Stimulated activated CD8-positive, alpha-beta memory T cell treated with anti-CD3 and anti-CD28 coated beads, Interleukin-2, amount 100 ng/mL, for 48 hours (primary cell): ENCODE measurements at places on chromosomes 2 and 18.

GRCh38 chr2:43139996-43140621 is 86.3 kb downstream of the ZFP36L2 start:
- DNase-seq: no peak

- DNase-seq: no peak
These were observed 163.1 kb downstream of the TXNL1 start for GRCh38 chr18:56475250-56475649.

DNA sequence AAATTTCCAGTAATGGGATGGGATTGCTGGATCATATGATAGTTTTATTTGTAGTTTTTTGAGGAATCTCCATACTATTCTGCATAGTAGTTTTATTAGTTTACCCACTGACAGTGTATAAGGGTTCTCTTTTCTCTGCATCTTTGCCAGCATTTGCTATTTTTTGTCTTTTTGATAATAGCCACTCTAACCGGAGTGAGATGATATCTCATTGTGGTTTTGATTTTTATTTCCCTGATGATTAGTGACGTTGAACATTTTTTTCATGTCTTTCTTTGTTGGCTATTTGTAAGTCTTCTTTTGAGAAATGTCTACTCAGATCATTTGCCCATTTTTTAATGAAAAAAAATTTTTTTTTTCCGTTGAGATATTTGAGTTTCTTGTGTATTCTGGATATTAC is 26.1 kb downstream of the TMEM17 start:
- DNase-seq: no peak

DNA sequence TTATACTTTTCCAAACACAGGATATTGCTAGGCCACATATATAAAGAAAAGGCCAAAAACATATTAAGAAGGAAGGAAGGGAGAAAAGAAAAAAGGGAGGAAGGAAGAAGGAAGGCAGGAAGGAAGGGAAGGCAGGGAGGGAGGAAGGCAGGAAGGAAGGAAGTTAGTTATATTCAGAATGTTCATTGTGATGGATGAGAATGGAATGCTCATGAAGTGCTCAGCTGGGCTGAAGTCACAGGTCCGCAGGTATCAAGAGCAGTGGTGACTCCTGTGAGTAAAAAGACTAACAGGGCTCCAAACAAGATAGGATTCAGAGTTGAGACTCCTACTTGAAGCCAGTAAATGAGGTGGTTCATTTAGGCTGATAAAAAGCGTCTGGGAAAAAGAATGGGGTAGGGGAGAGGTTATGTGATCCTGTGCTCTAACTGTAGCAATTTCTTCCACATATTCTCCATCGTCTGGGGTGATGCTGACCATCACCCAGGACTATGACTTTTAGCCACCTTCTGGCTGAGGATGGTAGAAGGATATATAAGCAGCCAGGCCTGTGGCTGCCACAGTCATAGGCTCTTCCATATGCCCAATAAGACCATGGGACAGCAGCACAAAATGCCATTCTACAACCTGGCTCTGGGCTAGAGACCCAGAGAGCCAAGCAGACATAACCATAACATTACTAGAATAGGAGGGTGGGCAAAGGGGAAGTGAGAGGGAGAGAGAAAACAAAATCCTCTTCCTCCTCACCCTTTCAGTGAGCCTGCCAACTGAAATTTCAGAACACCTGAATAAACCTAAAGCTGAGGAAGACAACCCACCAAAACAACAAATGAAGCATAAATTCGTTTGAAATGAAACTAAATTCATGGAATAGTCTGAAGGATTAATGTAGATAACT is 173.2 kb downstream of the MYO3B start:
- no peak for DNase-seq

DNA sequence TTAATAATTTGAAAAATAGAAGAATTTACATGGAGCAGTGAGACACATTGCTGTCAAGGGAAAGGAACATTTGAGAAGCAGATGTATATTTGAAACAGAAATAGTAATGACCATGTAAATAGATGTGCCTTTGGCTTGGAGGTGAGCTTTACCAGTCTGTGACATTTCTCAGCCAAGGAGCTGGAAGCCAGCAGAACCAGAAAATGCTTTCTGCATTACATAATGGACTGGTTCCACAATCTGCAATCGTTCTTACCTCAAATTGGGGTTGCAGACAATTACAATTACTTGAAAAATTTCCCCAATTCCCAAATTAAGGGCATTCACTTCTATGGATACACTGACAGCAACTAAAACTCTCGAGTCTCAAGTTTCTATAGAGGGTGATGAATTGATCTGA is 59.7 kb downstream of the HNMT start:
- DNase-seq: no peak

DNA sequence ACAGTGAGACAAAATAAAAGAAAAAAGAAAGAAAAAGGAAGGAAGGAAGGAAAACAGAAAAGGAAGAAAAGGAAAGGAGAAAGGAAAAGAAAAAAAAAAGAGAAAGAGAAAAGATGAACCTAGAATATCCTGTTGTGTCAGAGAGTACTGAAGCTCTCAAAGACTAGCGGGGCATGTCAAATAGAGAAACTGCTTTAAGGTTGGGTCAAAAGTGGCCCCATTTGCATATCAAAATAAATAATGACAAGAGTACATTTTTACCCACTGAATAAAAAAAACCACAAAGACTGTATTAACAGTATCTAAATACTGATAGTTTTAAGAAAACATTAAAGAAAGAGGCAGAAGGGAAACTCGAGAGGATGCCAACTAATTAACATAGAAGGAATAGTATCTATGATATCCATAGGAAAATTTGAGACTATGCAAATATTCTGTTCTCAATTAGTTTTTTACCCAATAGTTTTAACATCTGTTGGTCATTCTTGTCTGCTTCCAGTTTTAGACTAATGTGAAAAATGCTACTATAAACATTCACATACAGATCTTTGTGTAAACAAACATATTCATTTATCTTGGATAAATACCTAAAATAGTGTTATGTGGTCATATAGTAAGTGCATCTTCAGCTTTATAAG is 53.2 kb downstream of the SFXN5 start:
- DNase-seq: no peak

DNA sequence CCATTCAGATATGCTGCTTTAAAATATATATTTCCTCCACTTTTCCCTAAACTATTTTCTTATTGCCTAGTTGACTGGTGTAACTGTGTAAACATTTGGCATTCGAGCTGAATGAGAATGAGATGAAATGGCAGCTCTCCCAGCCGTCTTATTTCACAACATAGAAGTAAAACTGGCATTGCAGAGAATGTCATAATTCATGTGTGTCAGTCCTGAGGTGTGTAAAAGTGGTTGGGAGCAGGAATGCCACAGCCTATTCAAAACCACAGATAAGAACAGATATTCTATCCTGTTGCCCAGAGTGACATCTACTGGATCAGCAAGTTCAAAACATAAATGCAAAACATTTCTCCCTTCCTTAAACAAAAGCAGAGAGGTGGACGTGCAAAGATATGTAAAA is 565.5 kb upstream of the CHAC2 start:
- DNase-seq: no peak

DNA sequence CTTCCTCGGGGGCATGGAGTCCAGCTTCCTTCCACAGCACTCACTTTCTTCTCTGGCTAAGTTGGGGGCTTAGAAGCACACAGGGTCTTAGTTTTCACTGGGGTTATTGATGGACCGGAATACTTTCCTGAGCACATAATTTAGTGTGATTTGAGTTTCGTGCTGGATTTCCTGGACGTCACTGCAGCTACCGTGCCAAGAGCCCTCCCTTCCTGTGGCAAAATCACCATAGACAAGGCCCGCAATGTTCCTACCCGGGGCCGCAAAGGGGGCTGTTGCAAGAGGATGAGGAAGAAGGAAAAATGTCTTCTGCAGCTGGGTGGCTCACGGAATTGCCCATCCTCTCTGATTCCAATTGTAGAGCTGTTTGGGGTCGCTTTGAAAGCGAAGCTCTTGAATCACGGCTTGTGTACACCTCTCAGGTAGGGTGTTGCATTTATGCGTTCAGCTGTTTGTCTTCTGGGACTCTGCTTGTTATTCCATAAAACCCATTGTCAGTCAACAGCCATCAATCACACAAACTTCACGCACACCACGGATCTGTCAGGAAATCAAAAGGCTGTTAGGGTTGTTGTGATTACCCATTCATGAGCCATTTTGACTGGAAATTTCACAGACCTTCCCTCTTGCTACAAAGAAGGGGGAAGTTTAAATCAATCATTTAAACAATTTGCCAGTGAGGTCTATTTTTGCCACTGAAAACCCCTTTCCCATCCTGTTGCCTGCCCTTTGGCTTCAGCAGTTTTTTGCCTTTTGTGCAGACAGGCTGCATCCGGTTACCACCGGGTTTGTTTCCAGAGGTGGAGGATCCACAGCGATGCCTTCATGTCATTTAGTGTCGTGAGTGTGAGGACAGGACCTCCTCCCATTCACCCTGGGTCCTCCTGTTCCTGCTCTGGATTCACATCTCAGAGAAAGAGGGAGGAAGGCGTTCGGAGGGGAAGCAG is 36.0 kb downstream of the SMIM21 start:
- DNase-seq: no peak

- no peak for DNase-seq
These were observed 68.7 kb downstream of the KCTD1 start for GRCh38 chr18:26479681-26480079.

GRCh38 chr2:164840930-164841718 is 499 bp downstream of the COBLL1 start:
- no peak for DNase-seq

GRCh38 chr2:241857041-241857541 is 1.6 kb downstream of the PDCD1 start:
- no peak for DNase-seq

DNA sequence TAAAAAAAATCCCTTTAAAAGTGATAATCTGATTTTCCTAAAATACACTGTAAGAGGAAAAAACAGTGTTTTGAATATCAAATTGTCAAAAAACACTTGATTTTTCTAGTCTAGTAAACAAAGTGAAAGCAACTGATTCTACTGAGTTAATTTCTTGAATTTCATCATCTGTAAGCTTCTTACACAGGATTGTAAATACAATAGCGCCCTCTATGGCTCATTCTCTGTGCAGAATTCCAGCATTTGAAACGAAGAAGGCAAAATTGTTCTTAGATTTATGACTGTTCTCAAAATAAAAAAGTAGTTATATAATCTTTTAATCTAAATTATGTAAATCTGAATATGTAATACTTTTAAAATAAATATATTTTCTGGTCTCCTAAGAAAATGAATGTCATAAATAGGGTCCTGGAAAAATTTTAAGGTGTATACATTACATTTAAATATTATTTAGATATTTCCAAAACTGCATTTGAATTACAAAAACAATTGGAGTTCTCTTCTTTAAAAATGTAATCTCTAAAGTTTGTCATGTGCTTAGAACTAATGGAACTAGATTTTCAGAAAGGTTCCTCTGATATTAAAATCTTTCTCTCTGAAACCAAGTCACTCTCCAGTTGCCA is 176.9 kb upstream of the MC4R start:
- DNase-seq: no peak

GRCh38 chr2:17136877-17137276 is 381.4 kb downstream of the RAD51AP2 start:
- DNase-seq: no peak

- no peak for DNase-seq
These were observed 121.6 kb upstream of the ALKAL2 start for GRCh38 chr2:409523-409922.

GRCh38 chr2:4258563-4258962 is 555.2 kb downstream of the DCDC2C start:
- DNase-seq: no peak

DNA sequence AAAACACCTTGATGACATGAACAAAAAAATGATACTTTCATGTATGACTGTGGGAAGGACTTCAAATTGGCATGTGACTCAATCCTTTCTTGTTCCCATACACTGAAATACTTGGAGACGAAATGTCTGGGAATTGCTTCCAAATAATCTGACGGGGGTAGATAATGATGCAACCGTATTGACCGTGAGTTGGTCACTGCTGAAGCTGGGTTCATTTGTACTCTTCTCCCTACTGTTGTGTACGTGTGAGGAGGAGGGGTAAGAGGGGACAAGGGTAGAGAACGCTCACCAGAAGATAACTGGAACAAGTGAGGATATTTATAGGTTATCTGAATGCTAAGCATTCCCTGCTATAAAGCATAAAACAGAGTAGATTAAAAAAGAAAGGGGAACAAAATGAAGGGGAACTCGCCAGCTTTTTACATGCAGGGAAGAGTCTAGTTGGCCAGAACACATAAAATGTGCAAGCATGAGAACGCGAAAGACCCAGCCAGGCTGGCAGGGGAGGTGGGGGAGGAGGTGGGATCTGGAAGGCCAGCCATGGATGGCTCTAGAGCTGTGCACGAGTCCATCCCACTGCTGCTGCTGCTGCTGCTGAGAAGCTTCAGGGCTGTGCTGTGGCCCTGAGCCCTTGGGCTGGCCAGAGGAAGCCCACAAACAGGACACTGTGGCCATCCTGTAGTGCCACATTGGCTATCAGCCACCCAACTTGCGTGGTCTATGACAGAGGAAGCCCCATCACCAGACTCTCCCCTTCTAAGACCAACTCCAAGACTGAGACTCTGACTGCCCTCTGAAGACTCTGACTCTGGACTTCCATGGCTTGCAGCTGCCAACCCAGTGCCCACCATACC is 15.2 kb upstream of the CETN1 start:
- DNase-seq: no peak

GRCh38 chr2:161228511-161229240 is 68.4 kb downstream of the TANK start:
- DNase-seq: no peak

DNA sequence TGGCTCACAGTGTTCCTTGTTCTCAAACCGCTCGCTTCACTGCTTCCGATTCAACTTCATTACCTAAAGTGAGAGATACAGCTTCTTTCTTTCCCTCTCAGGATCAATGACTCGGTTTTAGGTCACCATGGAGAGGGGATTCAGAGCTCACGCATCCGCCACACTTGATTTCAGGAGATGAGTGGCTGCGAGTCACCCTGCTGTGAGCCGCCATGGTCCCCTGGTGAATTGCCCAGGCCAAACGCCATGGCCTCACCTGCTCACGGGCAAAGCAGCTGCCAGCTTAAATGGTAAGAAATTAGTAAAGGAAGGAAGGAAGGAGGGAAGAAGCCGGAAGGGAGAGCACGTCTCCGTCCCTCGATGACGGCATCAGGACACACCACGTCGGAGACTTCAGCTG is 60.5 kb downstream of the ADNP2 start:
- no peak for DNase-seq

GRCh38 chr2:46134531-46135227 is 162.5 kb upstream of the EPAS1 start:
- no peak for DNase-seq

DNA sequence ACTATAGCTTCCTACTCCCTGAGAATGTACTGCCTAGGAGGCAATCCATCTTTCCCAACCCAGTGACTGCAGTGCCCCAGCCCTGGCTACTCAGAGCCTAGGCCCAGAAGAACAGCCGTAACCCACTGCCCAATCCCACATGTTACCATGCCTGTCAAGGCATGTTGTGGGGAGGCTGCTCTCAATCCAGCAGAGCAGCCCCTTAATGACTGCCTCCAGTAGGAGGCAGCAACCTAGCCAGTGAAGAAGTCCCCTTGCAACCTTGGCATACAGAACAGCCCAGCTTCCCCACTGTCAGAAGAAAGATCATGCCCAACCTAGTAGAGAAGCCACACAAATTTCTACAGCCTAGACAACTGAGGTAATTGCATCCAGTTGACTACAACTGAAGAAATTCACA is 44.2 kb upstream of the CDH7 start:
- no peak for DNase-seq
